ENCODE measurements at places on chromosomes 7 and 10. TPM values are rescaled to one million over a fixed set of nuclear protein-coding genes. Genes with fewer than 3 reads are reported as not detected.

Gene GTPBP10
- 20.4 TPM for total RNA-seq

Gene RNF32
- 0.54 TPM for total RNA-seq

Gene PUS7
- 14.2 TPM for total RNA-seq

Gene TAS2R4
- total RNA-seq, result 4.3 TPM

Gene PLCE1
- under 0.01 TPM for total RNA-seq

Gene CDH23
- 31.4 TPM for total RNA-seq

Gene LIPK
- not detected for total RNA-seq

Gene BLNK
- total RNA-seq, result 25.5 TPM

Gene TMEM270
- not detected for total RNA-seq

Gene SORBS1
- 1.6 TPM for total RNA-seq

Gene MYH16
- total RNA-seq, result under 0.01 TPM

Gene GSTO2
- total RNA-seq, result 20.5 TPM

Gene ENO4
- not detected for total RNA-seq

Gene KNDC1
- 1.6 TPM for total RNA-seq

Gene LIPF
- total RNA-seq, result not detected

Gene CASTOR2
- 8.2 TPM for total RNA-seq

Gene FBXL13
- total RNA-seq, result 3.9 TPM

Gene LIPN
- total RNA-seq, result not detected

Gene TET1
- total RNA-seq, result 1.3 TPM

Gene MYOF
- total RNA-seq, result 152 TPM

Gene AKR1C3
- not detected for total RNA-seq

Gene ZNF804B
- total RNA-seq, result not detected

Gene SLC26A5
- total RNA-seq, result not detected

Gene ZNF488
- total RNA-seq, result 5.0 TPM

Gene WNT2
- total RNA-seq, result 14.5 TPM

Gene LIPM
- not detected for total RNA-seq

Gene MACROH2A2
- total RNA-seq, result 20.4 TPM

Gene SLC39A12
- total RNA-seq, result not detected

Gene ZNF467
- total RNA-seq, result 0.22 TPM

Gene CEP55
- 8.4 TPM for total RNA-seq

Gene ADIRF
- not detected for total RNA-seq

Gene EPHA1
- total RNA-seq, result 40.8 TPM

Gene COL17A1
- total RNA-seq, result 1,169 TPM

Gene ASB10
- total RNA-seq, result not detected

Gene GATA3
- total RNA-seq, result 78.1 TPM

Gene GPR37
- total RNA-seq, result 2.0 TPM

Gene SPDYE2B
- not detected for total RNA-seq

Gene MCM10
- 3.5 TPM for total RNA-seq

Gene GIMAP2
- not detected for total RNA-seq

Gene AKR1D1
- not detected for total RNA-seq

Measured in placental epithelial cell (primary cell).